Common myeloid progenitor, CD34-positive (primary cell): ENCODE measurements at places on chromosomes 11 and 22.

DNA sequence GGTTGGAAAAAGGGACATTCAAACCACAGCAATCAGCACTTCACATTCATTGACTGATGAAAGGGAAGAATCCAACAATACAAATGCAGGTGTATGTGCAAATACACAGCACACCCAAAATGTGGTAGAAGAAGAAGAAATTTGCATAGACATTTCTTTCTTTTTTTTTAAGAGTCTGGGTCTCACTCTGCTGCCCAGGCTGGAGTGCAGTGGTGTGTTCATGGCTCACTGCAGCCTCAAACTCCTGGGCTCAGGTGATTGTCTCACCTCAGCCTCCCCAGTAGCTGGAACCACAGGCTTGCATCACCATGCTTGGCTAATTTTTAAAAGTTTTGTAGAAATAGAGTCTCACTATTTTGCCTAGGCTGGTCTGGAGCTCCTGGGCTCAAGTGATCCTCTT lies 21.9 kb downstream of the CARS1 start:
- no peak for DNase-seq

- DNase-seq = peak; percentile 46
These were observed 851.1 kb upstream of the RAG2 start for GRCh38 chr11:37449146-37449545.

DNA sequence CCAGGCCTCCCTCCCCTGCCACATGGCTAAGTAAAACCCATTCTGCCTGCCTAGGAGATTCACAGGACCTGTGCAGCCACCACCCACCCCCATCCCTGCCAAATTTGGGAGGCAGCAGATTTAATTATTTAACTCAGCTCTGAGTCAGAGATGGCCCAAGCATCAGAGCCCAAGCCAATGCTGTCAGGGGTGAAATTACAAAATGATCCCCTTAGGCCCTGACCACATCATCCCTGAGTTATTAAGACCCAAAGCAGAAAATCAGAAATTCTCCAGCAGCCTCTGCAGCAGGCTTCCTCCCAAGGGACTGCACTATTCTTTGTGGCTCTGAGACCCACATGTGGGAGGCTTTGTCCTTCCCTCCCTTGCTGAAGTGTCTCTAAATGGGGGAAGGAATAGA lies 52.8 kb upstream of the RRAS2 start:
- DNase-seq = no peak

DNA sequence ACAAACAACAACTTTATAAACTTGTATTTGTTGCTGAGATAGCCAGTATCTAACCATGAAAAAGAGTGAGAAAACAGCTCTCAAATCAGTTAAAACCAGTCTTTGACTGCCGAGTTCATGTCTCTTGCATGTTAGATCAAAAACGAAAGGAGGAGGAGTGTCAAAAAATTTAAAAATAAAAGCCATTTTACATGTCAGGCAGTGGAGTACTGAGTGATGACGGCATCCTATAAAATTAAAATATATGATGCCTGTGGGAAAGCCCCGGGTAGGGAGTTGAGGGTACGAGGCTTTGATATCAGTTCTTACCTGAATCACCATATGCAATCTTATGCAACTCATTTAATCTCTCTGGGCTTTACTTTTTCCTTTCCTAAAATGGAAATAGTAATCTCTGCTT lies 117.3 kb downstream of the ETS1 start:
- DNase-seq = no peak

DNA sequence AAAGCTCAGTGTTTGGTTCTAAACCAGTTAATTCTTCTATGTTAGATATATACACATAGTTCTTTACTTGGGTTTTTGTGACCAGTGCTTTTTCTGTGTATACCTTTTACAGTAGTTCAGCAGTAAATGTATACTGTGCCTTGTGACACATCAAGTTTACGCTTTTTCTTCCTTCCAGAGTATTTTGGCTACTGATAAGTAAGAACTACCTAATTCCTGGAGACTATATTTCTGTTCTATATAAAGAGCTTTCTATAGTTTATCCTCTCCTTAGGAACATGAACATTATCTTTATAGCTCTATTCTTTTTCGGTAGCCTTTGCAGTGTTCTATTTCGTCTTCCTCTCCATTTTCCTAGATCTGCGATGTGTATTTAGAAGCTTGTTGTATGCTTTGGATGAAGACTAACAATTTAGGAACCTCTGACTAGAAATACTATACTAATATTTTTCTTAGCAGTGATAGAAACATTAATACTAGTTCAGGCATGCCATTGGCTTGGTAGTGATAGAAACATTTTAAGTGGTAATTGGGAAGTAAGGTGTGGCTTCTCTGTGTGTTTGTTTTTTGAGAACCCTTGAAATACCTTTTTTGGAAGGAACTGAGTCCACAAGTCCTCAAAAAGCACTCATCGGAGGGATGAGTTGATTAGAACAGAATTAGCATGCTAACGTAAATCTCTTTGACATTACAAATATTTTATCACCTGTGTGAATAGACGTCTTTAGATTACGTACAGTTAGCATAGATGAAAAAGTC lies 74.6 kb downstream of the ARHGEF12 start:
- DNase-seq = no peak

DNA sequence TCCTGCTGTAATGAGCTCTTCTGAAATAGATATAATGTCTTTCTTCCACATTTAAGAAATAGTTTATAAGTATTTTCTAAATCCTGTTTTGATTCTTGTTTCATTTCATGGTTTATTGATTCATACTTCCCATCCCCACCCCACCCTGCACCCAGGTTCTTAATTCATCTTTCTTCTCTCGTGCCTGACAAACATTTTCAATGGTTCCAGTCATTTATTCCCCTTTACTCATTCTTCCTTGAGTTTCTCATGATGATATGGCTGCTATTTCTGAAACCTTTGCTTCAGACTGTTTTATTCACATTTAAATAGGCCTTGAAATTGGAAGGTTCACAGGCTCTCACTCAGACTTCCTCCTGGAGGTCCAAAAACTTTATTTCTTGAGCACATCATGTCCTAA lies 142.9 kb downstream of the SPON1 start:
- no peak for DNase-seq

GRCh38 chr11:69317401-69318092 lies 23.6 kb downstream of the MYEOV start:
- DNase-seq = no peak

DNA sequence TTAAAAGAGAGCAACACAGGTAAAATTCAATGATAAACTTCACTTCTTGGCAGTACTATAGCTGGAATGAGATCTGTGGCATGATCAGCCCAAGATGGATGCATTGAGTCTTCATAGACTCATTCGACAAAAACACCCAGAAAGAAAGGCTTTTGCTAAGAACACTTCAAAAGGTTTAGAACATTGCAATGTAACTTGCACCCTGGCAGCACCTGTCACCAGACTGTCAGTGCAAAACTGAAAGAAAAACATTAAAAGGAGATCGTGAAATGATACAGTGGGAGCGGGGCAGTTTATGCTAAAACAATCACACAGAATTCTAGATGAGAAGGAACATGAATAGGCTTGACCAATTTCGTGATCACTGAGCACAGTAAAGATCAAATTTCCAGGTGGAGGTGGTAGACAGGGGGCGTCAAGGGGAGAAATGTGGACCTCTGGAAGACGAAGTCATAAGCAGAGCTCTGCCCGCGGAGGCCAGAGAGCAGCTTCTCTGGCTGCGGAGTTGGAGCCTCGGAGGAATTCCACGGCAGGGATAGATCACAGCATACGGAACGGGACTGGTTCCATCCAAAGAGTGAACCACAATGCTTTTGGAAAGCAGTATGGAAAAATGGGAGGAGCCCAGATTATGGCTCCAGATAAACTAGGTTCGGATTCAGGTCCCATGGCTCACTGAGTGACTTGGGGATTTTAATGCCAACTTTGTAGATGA lies 11.9 kb downstream of the VSIG10L2 start:
- DNase-seq = no peak

GRCh38 chr22:30357236-30357570 lies 396 bp downstream of the CCDC157 start:
- peak; percentile 71 for DNase-seq

DNA sequence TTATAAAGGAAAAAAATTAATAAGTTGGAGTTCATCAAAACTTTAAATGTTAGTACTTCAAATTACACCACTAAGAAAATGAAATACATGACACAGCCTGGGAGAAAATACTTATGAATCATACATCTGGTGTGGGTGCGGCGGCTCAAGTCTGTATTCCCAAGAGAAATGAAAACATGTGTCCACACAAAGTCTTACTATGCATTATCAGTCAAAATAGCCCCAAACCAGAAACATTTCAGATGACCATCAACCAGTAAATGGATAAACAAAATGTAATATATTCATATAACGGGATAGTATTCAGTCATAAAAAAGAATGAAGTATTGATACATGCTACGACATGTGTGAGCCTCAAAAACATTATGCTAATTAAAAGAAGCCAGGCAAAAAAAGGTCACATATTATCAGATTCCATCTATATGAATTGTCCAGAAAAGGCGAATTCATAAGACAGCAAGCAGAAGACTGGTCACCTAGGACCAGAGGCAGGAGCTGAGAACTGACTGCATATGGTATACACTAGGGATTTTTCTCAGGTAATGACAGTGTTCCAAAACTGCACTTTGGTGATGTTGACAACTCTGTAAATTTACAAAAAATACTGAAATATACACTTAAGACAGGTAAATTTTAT lies 5.3 kb upstream of the AKIP1 start:
- no peak for DNase-seq

GRCh38 chr11:33945481-33946268 lies 53.8 kb upstream of the LMO2 start:
- DNase-seq = no peak

- no peak for DNase-seq
These were observed 30.8 kb upstream of the ALDH3B2 start for GRCh38 chr11:67705264-67705663.

GRCh38 chr22:27642104-27642800 lies 159.3 kb downstream of the MN1 start:
- DNase-seq = no peak

- no peak for DNase-seq
These were observed 2.0 kb downstream of the SCARF2 start for GRCh38 chr22:20435436-20436306.

DNA sequence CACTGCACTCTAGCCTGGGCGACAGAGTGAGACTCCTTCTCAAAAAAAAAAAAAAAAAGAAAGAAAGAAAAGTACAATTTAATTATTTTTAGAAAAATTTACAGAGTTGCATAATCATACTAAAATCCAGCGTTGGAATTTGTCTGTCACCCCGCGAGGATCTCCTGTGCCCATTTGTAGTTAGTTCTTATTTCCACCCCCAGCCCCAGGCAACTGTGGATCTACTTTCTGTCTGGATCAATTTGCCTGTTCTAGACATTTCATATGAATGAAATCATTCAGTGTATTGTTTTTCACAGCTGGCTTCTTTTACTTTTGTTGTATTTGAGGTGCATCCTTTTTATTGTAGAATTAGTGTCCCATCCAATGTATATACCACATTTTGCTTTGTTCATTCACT lies 102.6 kb upstream of the RASSF10 start:
- no peak for DNase-seq

GRCh38 chr11:94457118-94458029 lies 36.3 kb downstream of the MRE11 start:
- DNase-seq = peak; percentile 20

DNA sequence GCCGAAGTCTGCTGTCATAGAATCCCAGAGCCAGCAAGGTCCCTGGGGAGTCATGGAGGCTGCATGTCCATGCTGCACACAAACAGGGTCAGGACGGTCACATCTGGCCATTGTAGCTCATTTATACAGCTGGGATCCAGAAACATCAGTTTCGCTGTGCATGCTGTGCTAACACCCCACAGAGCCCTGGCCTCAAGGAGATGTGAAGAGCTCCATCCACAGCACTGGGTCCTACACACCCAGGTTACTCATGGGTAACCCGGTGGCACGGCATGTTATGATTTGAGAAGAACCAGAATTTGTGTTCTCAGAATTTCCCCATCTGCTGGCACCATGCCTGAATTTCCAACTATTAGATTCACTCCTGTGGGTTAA lies 146.3 kb upstream of the ARHGAP20 start:
- DNase-seq = no peak

DNA sequence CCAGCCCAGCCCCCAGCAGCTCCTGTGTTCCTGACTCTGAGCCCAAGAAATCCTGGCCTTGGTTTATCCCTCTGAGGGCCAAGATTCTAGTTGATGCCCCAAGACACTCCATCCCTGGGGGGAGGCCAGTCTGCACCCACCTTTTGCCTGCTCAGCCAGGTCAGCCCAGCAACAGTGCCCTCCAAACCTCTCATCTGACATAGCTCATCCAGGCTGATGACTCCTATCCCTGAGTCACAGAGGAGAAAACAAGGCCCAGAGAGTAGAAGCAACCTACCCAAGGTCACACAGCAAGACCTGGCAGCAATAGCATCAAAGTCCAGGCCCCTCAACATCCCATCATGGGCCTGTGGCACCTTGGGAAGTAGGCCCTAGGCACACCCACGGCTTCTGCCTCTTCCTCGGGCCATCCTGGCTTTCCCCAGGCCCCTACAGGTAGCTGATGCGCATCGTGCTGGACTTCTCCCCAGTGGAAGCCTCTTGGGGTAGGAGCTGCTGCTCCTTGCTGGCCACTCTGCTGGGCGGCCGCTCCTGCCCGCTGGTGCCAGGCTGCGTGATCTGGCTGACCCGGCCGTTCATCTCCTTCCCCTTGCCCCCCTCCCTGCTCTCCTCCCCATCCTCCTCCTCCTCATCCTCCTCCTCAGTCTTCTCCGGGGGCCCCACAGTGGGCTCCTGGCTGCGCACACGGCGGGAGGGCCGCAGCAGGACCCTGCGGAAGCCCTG lies 6.0 kb downstream of the SSTR3 start:
- DNase-seq = no peak

- no peak for DNase-seq
These were observed 24.0 kb upstream of the ACER3 start for GRCh38 chr11:76836613-76837291.

DNA sequence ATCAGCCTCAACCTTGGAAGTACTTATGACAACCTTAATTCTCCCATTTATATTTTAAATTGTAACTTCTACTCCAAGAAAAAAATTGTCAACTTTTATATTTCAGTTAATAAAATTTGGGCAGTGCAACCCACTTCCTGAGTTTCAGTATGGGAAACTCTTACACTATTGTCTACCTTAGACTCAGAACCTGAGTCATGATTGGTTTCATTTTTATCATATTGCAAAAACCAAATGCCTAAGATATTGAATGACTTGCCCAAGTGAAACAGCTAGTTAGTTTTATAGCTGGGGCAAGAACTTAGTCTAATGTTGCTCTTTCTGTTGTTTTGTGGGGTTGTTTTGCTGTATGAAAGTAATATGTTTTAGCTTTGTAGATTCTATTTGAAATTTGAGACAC lies 334.0 kb upstream of the ARHGAP42 start:
- no peak for DNase-seq

- no peak for DNase-seq
These were observed 2.9 kb downstream of the E2F8 start for GRCh38 chr11:19237813-19238212.

GRCh38 chr22:48605856-48606481 lies 1221.7 kb downstream of the BRD1 start:
- DNase-seq = no peak

- DNase-seq = no peak
These were observed 75.5 kb upstream of the TP53AIP1 start for GRCh38 chr11:129018126-129018525.

GRCh38 chr11:64146036-64146955 lies 19.6 kb downstream of the MACROD1 start:
- DNase-seq = peak; percentile 88

- no peak for DNase-seq
These were observed 31.4 kb downstream of the LRP5 start for GRCh38 chr11:68343761-68344256.
